Effector CD4-positive, alpha-beta T cell (primary cell): ENCODE measurements at places on chromosomes 4 and X.

DNA sequence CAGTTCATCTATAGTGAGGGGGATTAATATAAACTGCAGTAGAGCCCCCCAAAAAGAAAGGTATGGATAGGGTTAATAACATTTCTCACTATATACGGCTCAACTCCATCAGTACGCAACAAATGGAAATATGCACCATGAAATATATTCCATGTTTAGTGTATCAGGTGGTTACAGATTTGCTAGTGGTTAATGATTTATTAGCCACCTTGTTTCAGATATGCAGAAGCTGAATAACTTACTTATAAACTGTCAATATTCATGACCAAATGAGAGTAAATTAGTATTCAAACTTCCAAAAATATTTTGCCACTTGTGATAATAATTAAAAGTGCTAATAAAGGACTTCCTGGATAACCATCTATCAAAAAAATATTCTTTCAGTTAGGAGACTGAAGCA lies 14.8 kb downstream of the AMTN start:
- no peak for DNase-seq

- DNase-seq, result no peak
Observed at GRCh38 chr4:179664430-179665027, 2222.3 kb upstream of the AGA start.

GRCh38 chrX:23332101-23332887 lies 2.4 kb upstream of the PTCHD1 start:
- DNase-seq, result no peak

GRCh38 chr4:142801966-142802365 lies 44.1 kb downstream of the INPP4B start:
- DNase-seq, result no peak

GRCh38 chrX:68999931-69000330 lies 165.3 kb downstream of the PJA1 start:
- DNase-seq, result no peak

GRCh38 chr4:62161446-62161845 lies 961.3 kb downstream of the ADGRL3 start:
- DNase-seq, result no peak

GRCh38 chrX:15336023-15336413 lies 695 bp upstream of the PIGA start:
- DNase-seq, result peak; percentile 51

DNA sequence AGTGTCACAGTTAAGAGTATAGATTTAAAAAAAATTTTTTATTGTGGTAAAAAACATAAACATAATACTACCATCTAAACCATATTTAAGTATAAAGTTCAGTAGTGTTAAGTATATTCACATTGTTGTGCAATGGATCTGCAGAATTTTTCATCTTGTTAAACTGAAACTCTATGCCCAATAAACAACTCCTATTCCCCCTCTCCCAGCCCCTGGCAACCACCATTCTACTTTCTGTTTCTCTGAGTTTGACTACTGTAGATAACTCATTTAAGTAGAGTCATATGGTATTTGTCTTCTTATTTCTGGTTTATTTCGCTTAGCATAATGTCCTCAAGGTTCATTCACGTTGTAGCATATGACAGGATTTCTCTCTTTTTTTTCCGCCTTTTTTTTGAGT lies 112.4 kb downstream of the PTTG2 start:
- no peak for DNase-seq

GRCh38 chrX:24099394-24099793 lies 44.6 kb downstream of the EIF2S3 start:
- DNase-seq, result no peak

DNA sequence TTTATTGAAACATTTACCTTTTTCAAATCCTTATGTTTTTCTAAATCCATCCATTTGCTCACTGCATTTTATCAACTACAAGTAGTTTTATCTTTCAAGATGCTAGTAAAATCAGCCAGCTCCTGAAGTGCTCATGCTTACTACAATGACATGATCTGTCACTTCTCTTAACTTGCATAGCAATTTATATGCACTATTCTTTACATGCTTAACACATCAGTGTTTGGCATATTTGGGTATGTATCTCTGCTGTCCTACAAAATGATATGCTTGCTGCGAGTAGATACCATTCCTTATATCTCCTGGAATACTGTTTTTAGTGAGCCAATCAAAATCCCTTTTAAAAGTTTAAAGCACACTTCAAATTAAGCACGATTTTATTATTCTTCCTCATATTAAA lies 2726.8 kb downstream of the PCDH7 start:
- DNase-seq, result no peak

GRCh38 chrX:132489578-132490419 lies 961 bp upstream of the MBNL3 start:
- DNase-seq, result peak; percentile 41

- DNase-seq, result peak; percentile 2
Observed at GRCh38 chrX:78024349-78025059, 55.1 kb upstream of the PGAM4 start.

DNA sequence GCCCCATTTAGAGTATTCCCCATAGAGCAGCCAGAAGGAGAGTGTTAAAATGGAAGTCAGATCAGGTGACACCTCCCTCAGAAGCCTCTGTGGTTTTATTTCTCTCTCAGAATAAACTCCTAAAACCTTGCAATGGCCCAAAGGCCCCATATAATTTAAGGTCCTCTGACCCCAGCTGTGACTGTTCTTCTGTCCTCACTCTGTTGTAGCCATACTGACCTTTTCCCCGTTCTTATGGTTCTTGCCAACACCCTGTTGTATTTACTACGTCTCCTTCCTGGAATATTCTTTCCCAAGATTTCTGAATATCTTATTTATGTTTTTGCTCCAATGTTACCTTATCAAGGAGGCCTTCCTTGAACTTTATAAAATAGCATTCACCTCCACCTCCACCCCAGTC lies 18.0 kb downstream of the ADH7 start:
- no peak for DNase-seq

DNA sequence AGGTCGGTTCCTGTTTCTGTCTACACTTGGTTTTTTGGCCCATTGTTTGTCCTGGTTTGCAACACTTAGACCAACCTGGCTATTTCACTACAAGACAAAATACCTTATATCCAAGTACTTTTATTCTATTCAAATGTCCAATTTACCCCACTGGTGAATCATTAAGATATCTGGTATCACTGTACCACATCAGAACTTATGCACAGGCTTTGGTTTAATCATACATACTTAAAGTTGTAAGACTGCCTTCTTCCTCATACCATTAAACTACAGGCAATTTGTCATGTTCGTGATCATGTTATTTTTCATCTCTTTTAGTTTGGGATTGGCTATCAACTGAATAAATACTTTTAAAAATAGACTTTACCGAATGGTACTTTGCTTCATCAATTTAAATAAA lies 53.0 kb upstream of the ATOH1 start:
- no peak for DNase-seq

DNA sequence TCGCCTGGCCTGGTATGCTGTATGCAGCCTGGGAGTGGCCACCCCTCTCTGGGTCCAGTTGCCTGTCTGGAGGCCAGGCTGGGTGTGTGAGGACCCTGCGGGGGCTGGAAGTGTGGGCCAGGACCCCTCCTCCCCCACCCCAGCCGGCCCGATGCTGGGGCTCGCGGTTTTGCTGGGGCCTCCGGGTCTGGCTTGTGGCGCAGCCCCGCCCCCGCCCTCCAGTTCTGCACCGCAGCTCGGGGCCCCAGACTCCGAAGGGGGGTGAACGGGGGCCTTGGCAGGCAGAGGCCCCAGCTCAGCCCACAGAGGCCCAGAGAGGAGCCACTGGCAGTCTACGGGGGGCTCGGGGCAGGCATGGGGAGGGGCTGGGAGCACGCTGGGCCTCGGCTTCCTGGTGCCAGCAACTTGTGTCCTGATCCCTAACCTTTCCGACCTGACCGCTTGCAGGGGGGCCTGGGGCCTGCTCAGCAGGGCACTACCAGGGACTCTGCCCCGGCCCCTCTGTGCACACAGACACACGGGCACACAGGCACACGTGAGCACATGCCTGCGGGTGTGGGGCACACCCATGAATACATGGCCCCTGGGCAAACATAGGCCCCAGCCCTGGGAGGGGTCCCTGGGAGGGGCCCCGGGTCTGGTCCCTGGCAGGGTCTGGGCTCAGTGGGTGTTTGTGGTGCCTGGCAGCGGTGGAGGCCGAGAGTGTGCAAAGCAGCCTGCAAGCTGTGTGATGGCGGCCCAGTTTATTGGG lies 21.4 kb upstream of the FGFR3 start:
- DNase-seq, result no peak

- no peak for DNase-seq
Observed at GRCh38 chr4:47372561-47372960, 90.9 kb downstream of the COMMD8 start.

- DNase-seq, result no peak
Observed at GRCh38 chr4:182749667-182750167, 167.5 kb downstream of the DCTD start.

DNA sequence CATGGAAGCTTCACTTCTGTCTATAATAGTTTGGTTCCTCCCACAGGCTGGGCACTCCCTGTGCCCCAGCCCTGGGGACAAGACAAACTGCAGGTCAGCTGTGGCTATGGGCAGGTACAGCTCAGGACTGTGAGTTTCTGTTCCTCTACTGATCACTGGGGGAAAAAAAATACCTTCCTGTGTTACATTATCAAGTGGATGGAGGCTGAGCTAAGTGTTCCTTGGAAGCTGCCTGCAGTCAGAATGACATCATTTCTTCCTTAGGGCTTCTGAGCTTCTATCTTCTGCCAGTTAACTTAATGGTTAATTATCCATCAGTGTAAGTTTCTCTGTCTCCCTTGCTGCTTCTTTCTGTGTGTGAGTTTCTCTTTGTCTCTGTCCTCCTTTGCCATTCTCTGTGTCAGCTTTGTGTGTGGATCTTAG lies 4.6 kb downstream of the RAB33A start:
- no peak for DNase-seq

- no peak for DNase-seq
Observed at GRCh38 chr4:110009550-110009949, 96.9 kb downstream of the EGF start.

DNA sequence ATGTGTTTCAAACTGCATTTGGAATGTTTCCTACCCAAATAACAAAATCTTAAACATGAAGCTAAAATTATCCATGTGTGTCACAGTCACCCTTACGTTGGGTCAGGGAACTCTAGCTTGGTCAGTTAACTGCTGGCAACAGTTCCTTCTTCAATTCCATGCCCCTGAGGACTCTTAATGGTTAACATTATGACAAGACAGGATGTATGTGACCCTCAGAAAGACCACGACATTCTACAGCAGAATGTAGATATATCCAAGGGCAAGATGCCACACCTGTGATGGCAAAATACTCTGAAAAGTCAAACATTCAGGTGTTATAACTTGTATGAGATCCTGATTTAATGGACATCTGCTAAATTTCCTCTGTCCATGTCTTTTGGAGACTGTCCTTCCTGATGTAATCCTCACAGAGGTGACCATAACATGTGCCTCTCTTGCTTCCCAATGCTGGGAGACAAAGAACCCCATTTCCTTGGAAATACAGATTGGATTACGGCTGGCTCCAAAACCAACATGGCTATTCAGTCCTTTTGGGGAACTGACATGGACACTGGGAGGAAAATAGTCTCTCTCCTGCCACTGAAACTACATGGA lies 39.1 kb downstream of the YTHDC1 start:
- no peak for DNase-seq

DNA sequence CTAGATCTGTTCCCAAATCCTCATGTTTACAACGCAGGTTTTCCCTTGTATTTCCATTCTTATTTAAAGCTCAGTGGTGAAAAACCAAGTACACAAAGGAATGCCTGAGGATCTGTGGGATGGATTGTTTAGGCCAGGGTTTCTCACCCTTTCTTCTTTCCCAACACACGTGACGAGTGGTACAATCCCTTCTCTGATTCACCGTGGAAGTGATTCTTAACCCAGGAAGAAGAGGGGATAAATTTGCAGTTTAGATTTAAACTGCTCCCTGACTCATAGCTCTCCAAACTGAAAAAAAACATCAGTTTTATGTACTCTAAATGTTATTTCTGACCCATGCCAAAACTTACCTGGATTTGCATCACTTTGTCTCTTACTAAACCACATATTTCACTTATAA lies 17.0 kb downstream of the PAQR3 start:
- no peak for DNase-seq

DNA sequence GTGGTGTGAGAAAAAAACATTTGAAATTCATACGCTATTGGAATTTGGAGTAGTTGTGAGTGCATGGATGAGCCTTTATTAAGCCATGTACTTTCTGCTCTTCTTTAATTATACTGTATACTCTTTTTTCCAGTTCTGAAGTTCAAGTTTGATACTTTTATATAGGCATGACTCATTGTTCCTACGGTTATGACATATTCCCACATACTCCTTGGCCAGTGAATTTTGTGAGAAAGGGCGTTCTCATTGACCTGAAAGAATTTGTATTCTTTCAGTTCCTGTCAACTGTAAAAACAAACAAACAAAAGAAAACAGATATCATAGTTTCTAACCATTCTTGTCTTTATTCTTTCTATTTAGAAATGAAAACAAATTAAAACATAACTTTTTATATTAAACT lies 407.3 kb downstream of the MAPK10 start:
- DNase-seq, result no peak
